ENCODE measurements at places on chromosomes 4 and X.

- no peak for DNase-seq
Observed at GRCh38 chr4:165343353-165344191, 16.1 kb downstream of the MSMO1 start.

GRCh38 chrX:7447801-7448499 is 300.0 kb upstream of the PUDP start:
- no peak for DNase-seq

DNA sequence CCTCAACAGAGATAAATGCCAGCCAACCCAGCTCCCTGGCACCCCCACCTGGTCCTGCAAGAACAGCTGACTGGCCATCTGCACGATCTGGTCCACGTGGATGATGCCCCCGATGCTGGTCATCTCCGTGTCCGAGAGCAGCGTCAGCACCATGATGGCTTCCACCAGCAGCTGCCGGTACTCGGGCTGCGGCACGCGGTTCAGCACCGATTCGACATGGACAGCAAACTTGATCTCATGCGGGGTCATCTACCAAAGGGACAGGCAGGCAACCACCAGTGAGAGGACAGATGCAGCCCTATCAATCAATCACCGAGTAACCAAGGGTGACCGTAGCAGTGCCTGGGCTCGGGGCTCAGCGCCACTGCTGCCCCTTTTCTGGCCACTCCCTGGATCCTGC is 89.8 kb downstream of the PHKA2 start:
- DNase-seq = no peak

DNA sequence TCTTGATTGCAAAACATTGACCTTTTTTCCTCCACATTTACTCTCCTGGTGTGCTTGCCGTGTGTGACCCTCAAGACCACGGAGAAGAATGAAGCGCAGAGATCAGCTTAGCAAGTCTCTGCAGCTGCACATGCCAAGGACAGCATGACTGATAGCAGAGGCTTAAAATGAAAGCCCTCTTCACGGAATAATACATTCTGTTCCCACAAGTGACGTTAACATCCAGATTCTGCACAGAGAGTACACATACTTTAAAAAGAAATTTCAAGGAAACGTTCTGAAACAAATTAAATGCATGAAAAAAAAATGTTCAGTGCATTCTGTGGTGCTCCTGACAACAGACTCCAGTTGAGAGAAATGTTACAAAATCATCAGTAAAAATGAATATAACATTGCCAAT is 60.9 kb downstream of the SLC7A11 start:
- DNase-seq = no peak

DNA sequence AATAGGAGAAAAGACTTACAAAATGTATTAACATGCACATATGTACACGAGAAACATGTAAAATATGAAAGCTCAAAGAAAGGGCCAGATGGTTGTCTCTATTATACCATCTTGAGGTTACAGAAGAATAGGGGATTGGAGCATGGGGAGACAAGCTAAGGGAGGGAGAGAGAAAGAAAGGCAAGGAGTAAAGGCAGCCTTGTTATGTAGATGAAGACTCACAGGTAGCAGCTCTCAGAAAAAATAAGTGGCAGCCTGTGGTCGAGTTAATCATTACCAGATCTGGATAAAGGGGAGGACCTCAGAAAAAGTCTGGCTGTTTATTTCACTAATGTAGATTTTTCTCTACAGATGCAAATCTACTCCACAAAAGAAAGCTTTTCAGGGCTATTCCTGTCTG is 26.6 kb upstream of the PPP1R2C start:
- DNase-seq = no peak

DNA sequence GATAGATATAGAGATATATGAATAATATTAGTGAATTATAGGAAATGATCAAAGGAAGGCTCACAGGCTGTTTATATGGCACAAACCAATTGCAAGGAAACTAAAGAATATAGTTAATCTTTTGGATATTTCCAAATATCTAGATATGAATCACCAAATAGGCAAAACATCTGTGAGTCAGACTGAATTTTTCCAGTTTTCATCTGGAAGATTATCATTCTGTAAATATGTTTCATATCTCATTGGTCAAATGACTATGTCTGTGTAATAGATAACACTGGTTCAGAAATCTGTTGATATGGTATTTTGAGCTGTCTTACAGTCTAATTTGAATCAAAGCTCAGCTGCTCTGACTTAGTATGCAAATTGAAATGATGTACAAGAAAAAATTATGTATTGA is 303.6 kb downstream of the FAM133A start:
- DNase-seq = no peak

- no peak for DNase-seq
Observed at GRCh38 chr4:110287130-110287529, 88.7 kb upstream of the ELOVL6 start.

- DNase-seq = no peak
Observed at GRCh38 chr4:119286377-119287002, 35.4 kb downstream of the FABP2 start.

- DNase-seq = no peak
Observed at GRCh38 chrX:16130707-16131106, 7.3 kb downstream of the GRPR start.

DNA sequence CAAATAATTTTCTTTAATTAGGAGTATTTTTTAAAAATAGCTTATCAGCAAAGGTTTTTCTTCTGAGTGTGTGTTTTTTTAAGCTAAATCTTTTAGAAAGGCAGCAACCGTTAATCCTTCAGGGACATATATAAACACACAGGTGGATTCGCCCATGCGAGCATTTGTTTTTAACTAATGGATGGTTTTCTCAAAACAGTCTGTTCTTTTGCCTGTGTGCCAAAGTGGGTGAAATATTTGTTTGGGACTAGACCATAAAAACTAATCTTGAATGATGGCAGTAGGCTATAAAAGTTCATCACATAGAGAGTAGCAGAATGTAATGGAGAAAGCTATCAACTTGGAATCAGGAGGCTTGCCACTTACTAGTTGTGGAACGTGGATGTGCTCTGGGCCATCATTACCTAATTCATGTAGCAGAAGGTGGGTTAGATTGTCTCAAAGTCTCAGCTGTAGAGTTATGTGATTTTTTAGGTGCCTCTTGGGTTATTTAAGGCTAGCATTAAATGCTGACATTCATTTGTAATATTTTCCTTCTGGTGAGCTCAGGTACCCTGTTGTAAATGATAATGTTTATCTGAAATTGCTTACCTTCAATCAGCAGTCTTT is 7.4 kb upstream of the TAPT1 start:
- no peak for DNase-seq

- DNase-seq = no peak
Observed at GRCh38 chrX:16039363-16039762, 84.0 kb upstream of the GRPR start.

DNA sequence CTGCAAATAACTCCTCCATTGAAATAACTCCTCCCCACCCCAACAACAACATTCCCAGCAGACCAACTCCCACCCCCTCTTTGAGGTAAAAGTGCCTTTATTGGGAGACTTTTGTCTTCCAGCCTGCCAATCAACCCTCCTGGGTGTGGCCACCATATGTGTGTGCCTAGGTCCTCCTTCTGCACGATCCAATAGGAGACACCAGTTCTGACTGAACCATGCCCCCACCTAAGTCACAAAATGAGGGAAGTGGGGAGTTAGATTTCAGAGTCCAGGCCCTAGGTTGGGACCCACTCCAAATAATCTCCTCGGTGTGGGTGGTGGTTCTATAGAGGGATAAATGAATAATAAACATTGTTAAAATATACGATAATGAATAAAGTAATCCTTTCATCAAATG is 3.0 kb downstream of the PLP2 start:
- no peak for DNase-seq

- DNase-seq = no peak
Observed at GRCh38 chr4:159280442-159281172, 177.7 kb downstream of the RAPGEF2 start.

- no peak for DNase-seq
Observed at GRCh38 chr4:7337196-7338058, 97.3 kb downstream of the PSAPL1 start.

DNA sequence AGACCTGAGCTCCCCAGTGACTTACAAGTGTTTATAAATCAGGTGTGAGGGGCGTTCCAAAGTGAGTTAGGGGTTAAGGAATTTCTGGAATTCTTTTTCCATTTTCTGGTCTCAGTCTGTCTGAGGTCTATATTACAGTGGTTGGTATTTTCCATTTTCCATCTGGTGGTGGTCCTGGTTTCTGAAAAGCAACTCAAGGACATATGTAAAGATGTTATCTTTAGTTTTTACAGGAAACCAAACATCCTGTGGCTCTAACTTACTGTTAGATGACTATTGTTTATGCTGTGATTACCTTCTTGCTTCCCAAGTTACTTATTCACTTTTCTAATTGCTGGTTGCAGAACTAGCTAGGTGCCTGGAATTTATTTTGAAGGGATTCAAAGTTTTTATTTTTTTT is 53.5 kb upstream of the IL21 start:
- DNase-seq = no peak

DNA sequence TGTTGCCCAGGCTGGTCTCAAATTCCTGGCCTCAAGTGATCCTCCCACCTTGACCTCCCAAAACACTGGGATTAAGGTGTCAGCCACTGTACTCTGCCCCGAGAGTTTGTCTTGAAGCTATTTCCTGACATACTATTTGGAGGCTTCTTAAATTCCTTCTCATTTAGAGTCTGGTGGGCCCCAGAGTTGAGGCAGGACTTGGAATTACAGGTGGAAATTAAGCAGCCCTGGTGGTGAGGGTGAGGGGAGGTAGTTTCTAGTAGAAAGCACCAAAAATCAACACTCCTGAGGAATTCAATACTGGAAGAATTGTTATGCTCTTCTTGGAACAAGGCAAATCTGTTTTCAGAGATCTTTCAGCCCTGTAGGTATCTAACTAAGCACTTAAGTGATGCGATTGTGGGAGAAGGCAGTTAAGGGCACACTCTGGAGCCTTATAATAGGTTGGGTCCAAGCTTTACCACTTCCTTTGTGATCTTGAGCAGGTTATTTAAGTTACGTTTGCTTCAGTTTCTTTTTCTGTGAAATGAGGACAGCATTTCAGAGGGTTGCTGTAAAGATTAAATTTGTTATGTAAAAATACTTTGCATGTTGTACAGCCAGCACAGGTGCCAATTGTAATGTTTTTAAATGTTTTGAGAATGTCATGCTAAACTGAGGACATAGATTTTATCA is 200.7 kb downstream of the SOWAHB start:
- DNase-seq = no peak

GRCh38 chr4:150265806-150266205 is 187.6 kb downstream of the DCLK2 start:
- no peak for DNase-seq

DNA sequence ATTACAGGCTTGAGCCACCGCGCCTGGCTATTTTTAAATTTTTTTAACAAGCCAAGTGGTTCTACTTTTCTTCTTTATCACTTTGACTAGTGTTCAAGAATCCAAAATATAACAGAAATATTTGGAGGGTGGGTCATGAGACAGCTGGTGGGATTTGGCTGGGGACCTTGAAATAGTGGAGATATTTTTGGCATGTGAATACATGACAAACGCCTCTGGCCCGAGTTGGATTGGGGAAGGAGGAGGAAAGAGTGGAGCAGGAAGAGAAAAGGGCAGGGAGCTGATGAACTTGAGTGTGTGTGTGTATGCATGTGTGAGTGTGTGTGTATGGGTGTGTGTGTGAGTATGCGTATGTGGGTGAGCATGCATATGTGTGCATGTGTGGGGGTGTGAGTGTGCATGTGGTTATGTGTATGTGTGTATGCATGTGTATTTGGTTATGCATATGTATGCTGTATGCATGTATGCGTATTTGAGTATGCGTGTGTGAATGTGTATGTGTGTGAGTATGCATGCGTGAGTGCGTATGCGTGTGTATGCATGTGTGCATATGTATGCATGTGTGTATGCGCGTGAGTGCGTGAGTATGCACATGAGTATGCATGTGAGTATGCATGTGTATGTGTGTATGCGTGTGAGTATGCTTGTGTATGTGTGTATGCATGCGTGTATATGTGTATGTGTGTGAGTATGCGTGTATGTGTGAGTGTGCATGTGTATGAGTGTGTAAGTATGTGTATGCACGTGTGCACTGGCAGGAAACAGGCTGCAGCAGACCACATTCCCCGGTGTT is 49.6 kb downstream of the JADE1 start:
- no peak for DNase-seq

DNA sequence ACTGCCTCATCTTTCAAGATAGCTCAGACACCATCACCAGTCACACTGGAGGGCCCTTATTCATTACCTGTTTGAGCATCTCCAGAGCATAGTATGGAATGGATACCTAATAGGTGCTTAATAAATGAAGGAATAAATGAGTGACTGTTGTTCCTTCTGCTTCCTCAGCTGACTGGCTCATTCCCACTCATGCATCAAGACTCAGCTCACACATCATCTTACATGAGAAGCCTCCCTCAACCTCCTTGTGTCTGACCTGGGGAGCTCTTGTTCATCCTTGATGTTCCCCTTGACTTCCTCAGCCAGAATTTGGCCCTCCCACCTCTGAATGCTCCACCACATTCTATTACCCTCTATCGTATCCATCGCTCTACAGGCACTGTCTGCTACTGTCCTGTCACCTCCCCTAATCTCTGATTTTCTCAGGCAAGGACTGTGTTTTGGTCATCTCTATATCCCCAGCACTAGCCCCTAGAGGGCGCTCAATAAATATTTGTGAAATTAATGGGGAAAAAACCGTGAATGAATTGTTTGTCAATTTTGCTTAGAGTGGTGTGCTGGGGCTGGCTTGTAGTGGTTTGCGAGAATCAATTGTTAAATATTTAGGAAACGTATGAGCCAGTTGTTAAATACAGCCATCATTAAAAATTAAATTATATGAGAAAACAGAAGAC is 88.3 kb downstream of the NHSL2 start:
- DNase-seq = no peak

DNA sequence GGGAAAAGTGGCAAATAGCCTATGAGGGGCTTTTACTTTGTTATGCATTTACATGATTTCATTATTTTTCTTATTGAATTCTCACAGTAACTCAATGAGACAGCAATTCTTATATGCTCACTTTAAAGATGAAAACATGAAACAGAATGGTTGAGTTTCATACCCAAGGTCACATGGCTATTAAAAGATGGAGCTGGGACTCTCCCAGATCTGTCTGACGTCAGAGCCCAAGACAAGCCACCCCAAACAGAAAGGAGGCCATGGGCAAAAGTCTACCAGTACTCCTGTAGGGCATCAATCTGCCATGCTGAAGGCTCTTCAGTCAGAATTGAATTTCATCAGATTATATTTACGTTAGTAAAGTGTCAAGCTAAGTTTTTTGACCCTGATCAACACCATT is 13.2 kb downstream of the HSD17B11 start:
- DNase-seq = no peak

DNA sequence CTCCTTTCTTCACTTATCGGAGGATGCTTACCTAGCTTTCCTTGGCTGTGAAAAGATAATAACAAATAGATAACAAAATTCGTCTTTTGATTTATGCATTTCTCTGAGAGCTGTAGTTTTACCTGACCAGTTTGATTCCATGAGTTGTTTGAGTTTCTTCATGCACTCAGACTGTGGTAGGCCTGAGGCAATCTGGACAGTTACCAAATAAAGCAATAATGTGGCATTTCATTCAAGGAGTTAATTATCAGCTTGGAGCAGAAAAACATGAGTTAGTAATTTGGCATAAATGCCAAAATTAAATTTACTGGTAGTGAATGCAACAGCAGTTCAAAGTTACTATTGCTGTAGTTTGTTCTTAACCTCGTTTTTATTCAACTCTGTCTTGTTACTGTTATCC is 53.5 kb downstream of the FABP2 start:
- no peak for DNase-seq

GRCh38 chr4:82785611-82786400 is 12.8 kb downstream of the SCD5 start:
- no peak for DNase-seq

Measured in cortex of kidney (tissue), 1 donor.